ENCODE measurements at places on chromosomes 1 and 21.

DNA sequence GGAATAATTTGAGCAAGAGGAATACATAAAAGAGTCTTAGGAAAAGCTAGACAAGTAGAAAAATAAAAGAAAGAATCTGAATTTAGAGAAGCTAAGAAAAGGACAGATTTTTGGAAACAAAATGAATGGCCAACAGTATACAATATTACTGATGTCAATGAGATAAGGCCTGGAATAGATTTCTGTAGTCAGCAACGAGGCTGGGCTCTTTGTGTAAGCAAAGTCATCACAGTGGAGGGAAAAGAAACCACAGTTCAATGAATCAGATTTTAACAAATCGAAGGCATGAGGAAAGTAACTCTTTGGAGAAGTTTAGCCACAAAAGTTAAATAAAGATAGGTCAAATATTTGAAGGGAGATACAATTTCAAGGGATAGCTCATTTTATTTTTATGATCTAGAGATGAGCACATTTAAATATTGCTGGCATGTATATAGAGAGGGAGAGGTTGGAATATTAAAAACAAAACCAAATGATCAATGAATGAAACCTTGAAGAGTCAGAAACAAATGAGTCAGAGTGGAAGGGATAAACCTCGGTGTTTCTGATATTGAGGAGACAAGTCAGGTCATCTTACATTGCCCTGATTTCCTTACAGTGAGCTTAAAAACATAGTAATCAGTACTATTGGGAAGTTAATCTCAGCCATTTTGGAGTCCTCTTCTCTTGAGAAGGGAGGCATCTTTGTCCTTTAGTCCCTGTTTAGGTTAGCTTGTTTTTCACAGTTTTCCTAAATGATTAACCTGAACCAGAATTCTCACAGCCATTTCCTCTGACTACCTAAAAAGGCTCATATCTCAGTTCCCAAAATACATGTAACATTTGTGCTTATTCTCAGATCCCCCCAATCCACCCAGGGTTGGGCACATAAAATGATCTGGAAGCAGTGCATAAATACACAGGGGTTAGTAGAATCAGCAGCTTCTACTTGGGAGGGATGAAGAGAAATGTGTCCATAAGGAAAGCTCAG, 620.0 kb upstream of the B3GALT2 start:
- DNase-seq = no peak

DNA sequence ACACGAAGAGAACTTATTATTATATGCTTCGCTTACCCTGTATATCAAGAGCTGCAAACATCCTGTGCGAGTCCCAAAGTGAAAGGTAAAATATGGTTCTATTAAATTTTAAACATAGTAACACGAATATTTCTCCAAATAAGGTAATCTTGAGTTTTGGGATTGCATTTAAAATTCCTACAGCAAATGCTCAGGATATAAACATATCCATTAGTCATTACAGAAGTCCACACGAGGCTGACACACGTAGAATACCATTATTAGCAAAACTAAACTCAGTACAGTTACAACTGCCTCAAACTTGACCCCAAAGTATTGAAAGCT, 282 bp upstream of the LYPLAL1 start:
- no peak for DNase-seq

GRCh38 chr1:38826886-38827285, 32.7 kb downstream of the RRAGC start:
- no peak for DNase-seq

- DNase-seq = no peak
Measured at GRCh38 chr1:81880781-81881180, 80.0 kb downstream of the ADGRL2 start.

GRCh38 chr1:171366085-171366484, 52.1 kb downstream of the FMO4 start:
- no peak for DNase-seq

GRCh38 chr21:37356706-37357105, 9.9 kb upstream of the DYRK1A start:
- no peak for DNase-seq

All from HTR-8/SVneo (cell line).